ENCODE measurements at places on chromosomes 2 and 18.

DNA sequence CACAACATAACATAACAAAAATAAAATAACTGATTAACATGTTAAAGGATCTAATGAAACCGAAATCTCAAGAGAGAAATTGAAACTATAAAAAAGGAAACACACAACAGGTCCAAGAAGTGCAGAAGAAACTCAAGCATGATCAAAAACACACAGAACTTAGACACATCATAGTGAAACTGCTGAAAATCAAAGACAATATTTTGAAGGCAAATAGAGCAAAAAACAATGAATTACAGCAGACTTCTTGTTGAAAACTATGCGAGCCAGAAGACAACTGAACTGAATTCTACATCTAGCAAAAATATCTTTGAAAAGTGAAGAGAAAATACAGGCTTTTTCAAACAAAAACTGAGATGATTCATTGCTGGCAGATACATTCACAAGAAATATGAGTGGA, 61.3 kb downstream of the UGP2 start:
- DNase-seq = no peak

- no peak for DNase-seq
Measured at GRCh38 chr2:2623939-2624338, 292.9 kb upstream of the MYT1L start.

DNA sequence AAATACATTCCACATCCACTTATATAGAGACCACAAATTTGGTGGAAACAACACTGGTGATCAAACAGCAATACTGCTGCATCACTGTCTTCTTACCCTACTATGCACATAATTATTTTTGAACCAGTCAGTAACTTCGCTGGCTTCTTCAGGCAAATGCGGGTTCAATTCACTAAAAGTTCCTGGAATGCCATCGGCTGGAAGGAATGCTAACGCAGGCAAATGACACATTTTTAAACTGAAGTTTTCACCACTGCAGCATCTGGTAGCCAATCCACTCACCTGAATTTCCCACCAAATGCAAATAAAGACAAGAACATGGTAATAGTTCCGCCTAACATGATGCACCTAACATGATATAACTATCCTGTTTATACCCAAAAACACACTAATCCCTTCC, 10.0 kb upstream of the HDHD2 start:
- no peak for DNase-seq

GRCh38 chr2:38178119-38178518, 102.2 kb upstream of the CYP1B1 start:
- DNase-seq = no peak

DNA sequence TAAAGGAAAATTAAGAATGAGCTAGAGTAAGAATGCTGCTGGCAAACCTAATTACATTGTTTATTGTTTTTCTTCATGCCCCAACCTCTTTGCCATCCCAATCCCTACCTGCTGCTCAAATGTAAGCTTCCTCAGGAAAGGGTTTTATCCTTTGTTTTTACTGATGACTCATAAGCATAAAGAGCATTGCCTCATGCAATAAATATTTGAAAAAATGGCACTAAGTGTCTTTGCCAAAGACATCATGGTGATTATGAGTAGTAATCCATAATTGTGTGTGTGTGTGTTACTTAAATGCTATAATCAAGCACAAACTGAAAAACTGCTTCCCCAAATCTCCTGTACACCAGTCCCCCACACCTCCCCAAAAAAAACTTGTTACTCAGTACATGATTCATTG, 53.4 kb downstream of the DNER start:
- DNase-seq = no peak

DNA sequence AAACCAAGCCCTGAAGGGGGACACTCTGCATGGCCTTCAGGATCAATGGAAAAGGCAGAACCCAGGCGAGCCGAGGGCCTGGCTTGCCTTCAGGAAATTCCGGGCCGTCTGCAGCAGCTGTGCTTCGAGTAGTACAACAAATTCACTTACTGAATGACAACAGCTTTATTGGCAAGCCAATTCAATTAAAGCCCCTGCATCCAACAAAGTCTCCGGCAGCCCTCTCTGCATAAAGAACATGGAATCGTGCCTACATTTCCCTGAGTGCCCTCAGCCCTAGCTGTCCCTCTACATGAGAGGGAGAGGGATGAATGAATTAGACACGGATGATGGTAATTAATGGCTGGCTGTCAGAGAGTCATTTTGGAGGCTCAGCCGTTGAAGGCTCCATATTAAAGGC, 189.0 kb downstream of the BCL11A start:
- no peak for DNase-seq

- DNase-seq = no peak
Measured at GRCh38 chr2:43810452-43810851, 28.2 kb downstream of the ABCG5 start.

DNA sequence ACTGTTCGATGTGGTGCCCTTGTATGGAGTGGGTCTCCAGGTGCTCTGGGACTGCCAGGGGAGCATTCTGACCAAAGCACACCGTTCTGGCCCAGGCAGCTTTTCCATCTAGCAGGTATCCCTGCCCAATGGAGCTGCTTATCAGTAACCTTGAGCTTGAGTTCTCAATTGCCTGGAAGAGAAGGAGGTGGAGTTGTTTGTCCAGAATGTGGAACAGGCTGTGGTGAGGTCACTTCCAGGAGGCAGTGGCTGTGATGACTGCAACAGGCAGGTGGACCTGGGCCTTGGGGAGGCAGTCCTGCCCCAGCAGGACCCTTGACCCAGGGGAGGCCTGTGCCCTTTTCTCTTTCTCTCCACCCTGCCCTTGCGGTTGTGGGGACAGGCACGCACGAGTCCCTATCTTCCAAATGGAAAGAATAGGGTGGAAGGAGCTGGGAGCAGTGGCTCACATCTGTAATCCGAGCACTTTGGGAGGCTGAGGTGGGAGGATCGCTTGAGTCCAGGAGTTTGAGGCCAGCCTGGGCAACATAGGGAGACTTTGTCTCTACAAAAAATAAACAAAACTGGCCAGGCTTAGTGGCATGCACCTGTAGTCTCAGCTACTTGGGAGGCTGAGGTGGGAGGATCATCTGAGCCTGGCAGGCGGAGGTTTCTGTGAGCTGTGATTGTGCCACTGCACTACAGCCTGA, 66.2 kb upstream of the MCFD2 start:
- no peak for DNase-seq

All from activated T-cell treated with anti-CD3 and anti-CD28 coated beads for 24 hours (primary cell).